ENCODE measurements at places on chromosomes 2 and 18.

DNA sequence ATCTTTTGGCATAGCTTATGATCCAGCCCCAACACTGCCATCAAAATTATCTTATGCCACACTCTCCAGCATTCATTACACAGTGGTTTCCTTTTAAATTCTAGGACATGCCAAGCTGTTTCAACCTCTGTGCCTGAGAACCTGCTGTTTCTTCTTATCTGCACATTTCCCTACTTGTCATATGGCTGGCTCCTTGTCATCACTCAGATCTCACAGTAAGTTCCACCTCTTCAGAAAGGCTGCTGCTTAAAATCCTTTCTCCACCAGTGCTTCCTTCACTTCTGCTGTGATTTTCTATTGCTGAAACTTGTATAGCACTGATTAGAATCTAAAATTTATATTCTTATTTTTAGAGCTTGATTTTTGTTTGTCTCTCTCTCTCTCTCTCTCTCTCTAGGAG is 43.4 kb downstream of the MC4R start:
- H3K27ac ChIP-seq: no peak overlapping the region

DNA sequence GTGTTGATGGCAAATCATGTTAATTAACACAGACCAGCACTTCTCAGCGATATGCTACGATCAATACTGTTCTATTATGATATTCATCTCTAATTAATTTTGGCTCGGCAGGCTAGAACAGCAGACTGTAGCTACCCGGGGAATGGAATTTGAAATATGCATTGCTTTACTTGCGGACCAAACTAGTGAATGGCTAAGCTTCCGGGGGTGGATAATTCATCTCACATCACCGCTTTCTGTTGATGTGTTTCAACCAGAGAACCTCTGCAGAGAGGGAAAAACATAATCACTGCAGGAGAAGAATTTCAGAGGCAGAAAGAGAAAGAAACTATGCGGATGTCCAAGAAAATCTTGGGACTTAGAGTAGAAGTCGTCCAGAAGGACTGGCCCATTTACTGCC is 490.9 kb downstream of the STK39 start:
- H3K4me1 ChIP-seq: peaks cover 16% of the 10 kb centered on the region
- H3K27me3 ChIP-seq: peaks cover 3% of the 10 kb centered on the region
- no peak overlapping the region for H3K4me3 ChIP-seq

DNA sequence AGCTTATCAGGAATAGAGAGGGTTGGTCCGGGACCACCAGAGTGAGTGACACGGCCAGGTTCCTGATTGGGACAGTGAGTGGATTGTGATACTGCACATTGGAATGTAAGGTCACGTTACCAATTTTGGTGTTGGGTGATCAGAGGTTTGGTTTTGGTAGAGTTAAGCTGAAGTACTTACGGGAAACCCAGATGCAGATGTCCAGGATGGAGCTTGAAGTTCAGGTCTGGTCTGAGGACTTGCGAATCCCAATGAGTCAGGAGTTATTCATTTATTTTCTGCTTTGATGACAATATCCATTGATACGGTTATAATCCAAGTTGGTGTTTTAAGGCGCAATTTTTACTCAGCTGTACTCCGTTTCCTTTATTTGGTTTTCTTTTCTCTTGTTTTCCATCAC is 273.6 kb downstream of the ALPK2 start:
- H3K27ac ChIP-seq: no peak overlapping the region
- H3K4me1 ChIP-seq: peaks cover 4% of the 10 kb centered on the region

DNA sequence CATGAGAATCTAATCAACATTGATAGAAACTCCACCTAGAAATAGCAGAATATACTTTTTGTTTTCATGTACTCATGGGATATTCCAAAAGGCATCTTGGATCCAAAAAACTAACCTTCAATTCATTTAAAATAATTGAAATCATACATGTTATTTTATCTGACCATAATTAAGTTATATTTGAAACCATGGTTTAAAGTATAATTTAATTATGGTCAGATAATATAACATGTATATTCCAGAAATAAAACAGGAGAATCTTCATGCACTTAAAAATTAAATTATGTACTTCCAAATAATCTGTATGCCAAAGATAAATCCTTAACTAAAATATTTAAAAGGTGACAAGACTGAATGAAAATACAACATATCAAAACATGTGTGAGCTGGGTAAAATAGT is 651.3 kb upstream of the LINC00305 start:
- H3K4me1 ChIP-seq: no peaks in the 10 kb centered on the region
- H3K27ac ChIP-seq: no peak overlapping the region
- no peaks in the 10 kb centered on the region for H3K27me3 ChIP-seq
- no peak overlapping the region for H3K4me3 ChIP-seq
- DNase-seq: no peak

- no peak for DNase-seq
- no peaks in the 10 kb centered on the region for H3K36me3 ChIP-seq
- no peak overlapping the region for H3K4me3 ChIP-seq
- peaks cover 20% of the 10 kb centered on the region for H3K4me1 ChIP-seq
- no peaks in the 10 kb centered on the region for H3K27me3 ChIP-seq
Observed at GRCh38 chr2:88059979-88060906, 4.7 kb upstream of the KRCC1 start.

DNA sequence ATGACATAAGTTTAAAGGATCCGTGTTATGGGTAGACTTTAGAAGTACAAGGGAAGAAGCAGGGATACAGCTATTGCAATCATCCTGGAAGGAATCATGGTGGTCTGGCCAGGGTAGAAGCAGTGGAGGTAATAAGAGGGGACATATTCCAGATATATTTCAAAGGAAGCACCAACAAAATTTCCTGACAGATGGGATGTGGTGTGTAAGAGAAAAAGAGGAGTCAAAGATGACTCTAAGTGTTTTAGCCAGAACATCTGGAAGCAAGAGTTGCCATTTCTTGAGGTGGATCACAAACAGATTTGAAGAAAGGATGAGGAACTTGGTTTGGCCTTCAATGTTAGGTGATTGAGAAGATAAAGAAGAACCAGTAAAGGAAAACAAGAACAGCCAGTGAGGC is 133.1 kb upstream of the CTAGE1 start:
- no peak for DNase-seq
- peaks cover 11% of the 10 kb centered on the region for H3K4me1 ChIP-seq
- no peak overlapping the region for H3K27ac ChIP-seq
- H3K27me3 ChIP-seq: no peaks in the 10 kb centered on the region
- no peak overlapping the region for H3K4me3 ChIP-seq

GRCh38 chr18:75360215-75360614 is 67.3 kb downstream of the SMIM21 start:
- peaks cover 5% of the 10 kb centered on the region for H3K27me3 ChIP-seq
- no peak overlapping the region for H3K4me3 ChIP-seq
- H3K4me1 ChIP-seq: no peaks in the 10 kb centered on the region
- no peak overlapping the region for H3K27ac ChIP-seq
- DNase-seq: no peak

- no peaks in the 10 kb centered on the region for H3K4me1 ChIP-seq
- peaks cover 13% of the 10 kb centered on the region for H3K27me3 ChIP-seq
- H3K4me3 ChIP-seq: no peak overlapping the region
- H3K36me3 ChIP-seq: no peaks in the 10 kb centered on the region
Observed at GRCh38 chr2:96083064-96083939, 33.1 kb downstream of the ADRA2B start.

GRCh38 chr2:54332386-54332785 is 76.4 kb upstream of the TSPYL6 start:
- H3K27ac ChIP-seq: no peak overlapping the region
- no peaks in the 10 kb centered on the region for H3K36me3 ChIP-seq

- peaks cover 11% of the 10 kb centered on the region for H3K27me3 ChIP-seq
- no peak overlapping the region for H3K4me3 ChIP-seq
- H3K36me3 ChIP-seq: peaks cover 7% of the 10 kb centered on the region
- DNase-seq: no peak
- H3K27ac ChIP-seq: no peak overlapping the region
- H3K4me1 ChIP-seq: no peaks in the 10 kb centered on the region
Observed at GRCh38 chr2:5706717-5707455, 14.7 kb downstream of the SOX11 start.

DNA sequence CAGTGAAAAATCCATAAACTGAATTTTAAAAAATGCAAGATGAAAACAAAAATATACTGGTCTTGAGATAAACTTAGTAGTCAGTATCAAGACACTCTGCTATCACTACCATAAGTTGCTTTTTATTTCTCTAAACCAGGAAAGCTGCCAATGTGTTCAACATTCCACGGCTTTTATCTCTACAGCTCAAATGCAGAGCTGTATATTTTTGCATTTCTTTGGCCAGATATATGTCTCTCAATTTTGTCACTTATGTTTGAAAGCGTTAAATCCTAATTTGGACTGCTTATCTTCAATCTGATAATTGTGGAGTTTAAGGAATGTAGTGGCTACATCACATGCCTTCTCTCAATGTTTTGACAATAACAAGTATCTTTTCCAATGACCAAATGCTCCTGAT is 609.5 kb downstream of the EPHA4 start:
- DNase-seq: no peak
- no peak overlapping the region for H3K4me3 ChIP-seq
- no peaks in the 10 kb centered on the region for H3K36me3 ChIP-seq
- H3K27me3 ChIP-seq: peaks cover 2% of the 10 kb centered on the region

DNA sequence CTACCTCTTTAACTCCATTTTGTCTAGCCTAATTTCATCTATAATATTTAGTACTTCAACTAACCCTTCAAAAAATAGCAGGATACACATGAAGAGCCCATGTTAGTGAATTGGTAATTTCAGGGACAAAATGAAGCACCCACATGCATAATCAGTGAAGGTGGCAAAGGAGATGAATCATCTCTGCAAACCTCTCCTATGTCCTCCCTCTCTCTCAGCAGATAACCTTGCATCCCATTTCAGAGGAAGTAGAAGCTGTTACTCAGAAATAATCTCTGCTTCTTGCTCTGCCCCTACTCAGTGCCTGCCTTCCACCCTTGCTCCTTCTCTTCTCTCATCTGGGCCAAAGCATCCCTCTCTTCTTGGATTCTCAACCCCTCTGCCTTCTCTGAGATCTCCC is 60.2 kb upstream of the CAVIN2 start:
- no peak for DNase-seq
- H3K27me3 ChIP-seq: no peaks in the 10 kb centered on the region
- peaks cover under 1% of the 10 kb centered on the region for H3K4me1 ChIP-seq

GRCh38 chr2:66699416-66699792 is 264.5 kb downstream of the MEIS1 start:
- no peaks in the 10 kb centered on the region for H3K36me3 ChIP-seq
- no peak for DNase-seq
- H3K4me1 ChIP-seq: peaks cover 89% of the 10 kb centered on the region
- peak overlapping the region; percentile 88 for H3K27ac ChIP-seq

- no peak overlapping the region for H3K27ac ChIP-seq
- H3K36me3 ChIP-seq: no peaks in the 10 kb centered on the region
- H3K4me1 ChIP-seq: no peaks in the 10 kb centered on the region
- DNase-seq: no peak
- H3K27me3 ChIP-seq: no peaks in the 10 kb centered on the region
Observed at GRCh38 chr2:142325870-142326269, 195.1 kb upstream of the LRP1B start.

GRCh38 chr18:7945882-7946281 is 378.8 kb downstream of the PTPRM start:
- no peaks in the 10 kb centered on the region for H3K36me3 ChIP-seq
- H3K4me1 ChIP-seq: peaks cover 14% of the 10 kb centered on the region
- no peaks in the 10 kb centered on the region for H3K27me3 ChIP-seq
- peak overlapping the region; percentile 19 for H3K27ac ChIP-seq
- H3K4me3 ChIP-seq: no peak overlapping the region

GRCh38 chr2:237486334-237486818 is 675 bp upstream of the MLPH start:
- H3K27me3 ChIP-seq: peaks cover 45% of the 10 kb centered on the region
- no peak for DNase-seq
- H3K36me3 ChIP-seq: peaks cover 7% of the 10 kb centered on the region
- H3K27ac ChIP-seq: no peak overlapping the region
- H3K4me1 ChIP-seq: peaks cover 29% of the 10 kb centered on the region
- H3K4me3 ChIP-seq: peak overlapping the region; percentile 69

DNA sequence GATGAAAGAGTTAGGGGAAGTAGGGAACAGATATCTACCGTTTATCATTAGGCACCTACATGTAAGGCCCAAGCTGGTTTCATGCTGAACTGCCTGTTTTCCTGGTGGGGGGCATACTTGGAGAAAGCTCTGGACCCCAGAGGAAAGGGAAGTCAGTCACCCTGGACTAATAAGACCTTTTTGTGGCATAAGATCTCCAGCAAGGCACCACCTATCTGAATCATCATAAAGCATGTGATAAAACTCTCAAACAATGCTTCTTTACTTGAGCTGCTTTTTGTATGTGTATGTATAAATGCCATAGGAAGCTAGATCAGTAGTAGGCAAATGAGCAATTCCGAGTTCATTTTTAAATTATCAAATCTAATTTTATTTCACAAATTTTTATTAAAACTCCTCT is 104.8 kb downstream of the TANC1 start:
- DNase-seq: no peak
- H3K27ac ChIP-seq: peak overlapping the region; percentile 88
- peaks cover 48% of the 10 kb centered on the region for H3K4me1 ChIP-seq
- no peak overlapping the region for H3K4me3 ChIP-seq
- H3K36me3 ChIP-seq: peaks cover 8% of the 10 kb centered on the region

DNA sequence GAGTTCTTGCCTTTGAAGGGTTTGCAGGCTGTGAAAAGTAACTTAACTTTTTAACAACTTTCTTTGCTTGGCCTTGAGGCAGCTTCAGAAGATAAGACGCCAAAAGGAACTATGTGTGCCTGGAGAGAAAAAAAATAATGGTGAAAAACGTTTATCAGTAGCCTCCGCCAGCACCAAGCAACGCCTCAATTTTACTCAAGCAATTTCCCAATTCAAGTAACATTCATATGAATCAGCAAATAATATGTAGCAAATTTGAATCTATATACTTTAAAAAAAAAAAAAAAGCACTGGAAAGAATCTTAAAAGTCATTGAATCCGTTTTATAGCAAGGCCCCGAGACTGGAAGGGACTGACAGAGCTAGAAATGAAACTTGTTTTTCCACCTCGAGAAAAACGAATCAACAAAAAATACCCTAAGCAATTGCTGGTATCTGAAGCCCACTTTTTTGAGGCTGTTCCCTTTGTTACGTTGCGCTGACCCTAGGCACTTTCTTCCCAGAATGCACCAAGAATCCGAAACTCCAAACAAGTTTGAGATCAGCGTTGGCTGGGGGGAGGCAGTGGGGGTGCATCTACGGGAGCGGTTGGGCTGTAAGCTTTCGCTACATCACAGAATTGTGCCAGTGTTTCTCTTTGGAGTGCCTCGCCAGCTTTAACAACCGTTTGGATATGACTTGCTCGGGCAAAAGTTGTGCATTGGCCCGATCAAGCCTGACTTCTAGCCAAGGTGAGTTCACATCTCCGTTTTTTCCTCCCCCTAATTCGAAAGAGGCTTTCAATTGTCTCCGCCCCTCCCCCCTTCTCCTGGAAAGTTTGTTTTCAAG is 2.7 kb upstream of the TGIF1 start:
- H3K36me3 ChIP-seq: no peaks in the 10 kb centered on the region
- H3K4me3 ChIP-seq: peak overlapping the region; percentile 96
- DNase-seq: peak; percentile 71
- peak overlapping the region; percentile 100 for H3K27ac ChIP-seq
